CD8-positive, alpha-beta memory T cell (primary cell): ENCODE measurements at places on chromosomes 5 and 9.

- DNase-seq, result no peak
Observed at GRCh38 chr9:92055624-92056023, 59.6 kb downstream of the SPTLC1 start.

- no peak for DNase-seq
Observed at GRCh38 chr9:27383524-27383923, 86.6 kb upstream of the EQTN start.

DNA sequence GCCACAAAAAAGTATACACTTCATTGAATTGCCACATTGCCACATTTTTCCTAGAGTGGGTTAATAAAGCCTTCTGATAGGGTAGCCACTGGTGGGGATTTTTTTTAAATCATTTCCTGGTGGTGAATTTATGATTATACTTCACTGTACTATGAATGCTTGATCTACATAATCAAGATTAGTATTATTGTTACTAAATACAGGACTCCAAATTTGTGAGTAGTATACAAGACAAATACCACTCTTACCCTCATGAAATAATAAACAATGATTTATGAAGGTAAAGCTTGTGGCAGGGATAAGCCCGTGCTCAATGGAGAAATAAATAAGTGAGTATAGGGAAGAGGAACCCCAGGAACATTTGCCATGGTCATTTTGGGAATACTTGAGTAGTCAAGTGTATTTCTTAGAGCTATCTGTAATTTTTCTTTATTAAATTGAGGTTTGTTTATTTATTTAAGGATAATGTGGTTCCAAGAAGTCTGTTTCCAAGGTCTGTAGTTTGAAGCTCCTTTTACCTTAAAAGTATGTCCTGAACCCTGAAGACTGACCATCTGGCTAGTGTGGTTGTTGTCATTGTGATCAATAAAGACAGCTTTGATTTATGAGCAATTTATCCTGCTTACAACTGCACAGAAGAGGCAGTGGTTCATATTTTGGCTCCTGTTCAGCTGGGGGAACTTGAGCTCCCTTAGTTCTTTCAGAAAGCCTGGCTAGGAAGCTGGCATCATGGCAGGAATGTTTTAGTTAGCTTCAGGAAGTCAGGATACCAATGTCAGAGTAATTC is 118.6 kb downstream of the ZSWIM6 start:
- DNase-seq, result no peak

DNA sequence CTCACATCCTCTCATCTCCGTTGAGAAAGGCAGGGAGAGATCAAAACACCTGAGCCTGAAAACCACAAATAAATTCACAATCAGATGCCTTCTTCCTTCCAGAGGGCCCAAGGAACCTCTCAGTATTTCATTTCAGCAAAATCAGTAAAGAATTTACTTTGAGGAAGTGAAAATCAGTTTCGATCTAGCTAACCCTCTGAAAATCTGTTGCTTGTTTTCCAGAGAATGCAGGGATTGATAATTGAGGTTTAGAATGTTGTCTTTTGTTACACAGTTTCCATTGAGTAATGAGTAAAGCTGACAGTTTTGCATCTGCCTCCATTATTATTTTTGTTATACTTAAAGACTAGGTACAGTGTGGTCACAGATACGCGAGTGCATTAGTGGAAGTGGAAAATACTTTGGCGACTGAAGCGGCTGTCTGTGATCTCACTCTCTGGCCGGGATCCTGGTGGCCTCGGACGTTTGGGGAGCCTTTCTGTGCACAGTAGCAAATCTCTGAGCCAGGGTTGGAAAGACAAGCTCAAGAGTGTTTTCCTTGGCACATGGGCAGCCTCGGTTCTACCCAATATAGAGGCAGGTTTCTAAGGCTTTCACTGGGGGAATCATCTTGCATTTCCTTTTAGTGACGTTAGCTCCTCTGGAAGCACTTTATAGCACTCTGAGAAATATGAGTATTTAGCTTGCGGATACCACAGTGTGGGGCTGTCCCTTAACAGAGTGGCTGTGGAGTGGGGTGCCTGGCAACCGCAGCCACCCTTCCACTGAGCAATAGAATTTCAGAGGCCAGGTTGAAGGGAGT is 32.2 kb upstream of the ANGPTL2 start:
- no peak for DNase-seq

DNA sequence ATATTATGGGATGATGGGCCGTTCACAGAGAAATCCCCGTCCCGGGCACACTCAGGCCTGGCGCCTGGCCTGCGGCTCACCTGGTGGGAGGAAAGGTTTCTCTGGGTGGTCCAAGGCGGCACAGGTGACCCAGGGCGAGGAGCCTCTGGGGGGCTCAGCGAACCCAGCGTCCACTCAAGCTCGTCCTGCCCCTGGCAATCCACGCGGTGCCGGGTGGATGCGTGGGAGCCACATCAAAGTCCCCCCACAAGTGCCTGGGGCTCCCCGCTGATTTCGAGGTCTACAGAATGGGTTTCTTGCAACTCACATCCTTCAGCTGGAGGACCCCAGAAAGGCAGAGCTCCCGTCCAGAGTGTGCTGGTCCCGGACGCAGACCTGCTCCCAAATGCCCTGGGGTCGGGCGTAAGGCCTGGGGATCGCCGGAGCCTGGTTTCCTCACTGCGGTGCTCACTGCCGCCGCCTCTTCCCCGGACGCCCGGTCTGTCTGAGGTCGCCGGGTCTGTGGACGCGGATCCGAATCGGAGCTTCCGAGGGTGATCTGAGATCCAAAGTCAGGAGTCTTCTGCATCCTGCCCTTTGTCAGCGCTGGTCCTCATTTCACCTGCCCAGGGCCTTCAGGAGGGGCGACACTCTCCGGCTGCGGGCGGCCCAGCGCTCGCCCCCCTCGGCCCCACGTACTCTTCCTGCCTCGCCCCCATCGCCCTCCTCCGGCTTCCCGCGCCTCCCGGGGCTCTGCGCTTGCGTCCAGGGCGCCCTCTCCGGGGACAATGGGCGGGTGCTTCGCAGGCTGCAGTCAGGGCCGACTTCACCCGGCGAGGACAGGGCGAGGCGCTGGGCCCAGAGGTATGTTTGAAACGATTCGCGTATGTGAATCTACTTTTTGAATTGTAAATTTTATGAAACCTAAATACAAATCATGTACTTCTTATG is 20.0 kb upstream of the RUFY1 start:
- DNase-seq, result peak; percentile 49

GRCh38 chr9:108259917-108260675 is 595.7 kb downstream of the ACTL7B start:
- no peak for DNase-seq

GRCh38 chr9:104173067-104173466 is 79.0 kb downstream of the SMC2 start:
- no peak for DNase-seq

- DNase-seq, result no peak
Observed at GRCh38 chr5:91403438-91403837, 20.3 kb upstream of the ARRDC3 start.

- DNase-seq, result no peak
Observed at GRCh38 chr5:196350-196749, 5.1 kb downstream of the LRRC14B start.

DNA sequence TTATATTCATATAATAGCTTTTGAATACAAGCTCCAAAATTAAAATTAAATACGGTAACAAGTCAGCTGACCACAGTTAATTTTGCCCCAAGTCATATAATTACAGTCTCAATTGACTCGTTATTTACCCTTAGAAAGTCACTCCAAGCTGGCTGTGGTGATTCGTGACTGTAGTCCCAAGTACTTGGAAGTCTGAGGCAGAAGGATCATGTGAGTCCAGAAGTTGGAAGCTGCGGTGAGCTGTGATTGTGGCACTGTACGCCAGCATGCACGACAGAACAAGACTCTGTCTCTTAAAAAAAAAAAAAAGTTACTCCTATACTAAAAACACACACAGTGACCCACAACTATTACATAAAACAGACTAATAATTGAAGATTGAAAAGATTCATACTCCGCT is 31.6 kb upstream of the DTWD2 start:
- no peak for DNase-seq

GRCh38 chr5:128083811-128084227 is 253 bp downstream of the SLC12A2 start:
- DNase-seq, result no peak

GRCh38 chr9:32004431-32005076 is 379.9 kb upstream of the ACO1 start:
- DNase-seq, result no peak

DNA sequence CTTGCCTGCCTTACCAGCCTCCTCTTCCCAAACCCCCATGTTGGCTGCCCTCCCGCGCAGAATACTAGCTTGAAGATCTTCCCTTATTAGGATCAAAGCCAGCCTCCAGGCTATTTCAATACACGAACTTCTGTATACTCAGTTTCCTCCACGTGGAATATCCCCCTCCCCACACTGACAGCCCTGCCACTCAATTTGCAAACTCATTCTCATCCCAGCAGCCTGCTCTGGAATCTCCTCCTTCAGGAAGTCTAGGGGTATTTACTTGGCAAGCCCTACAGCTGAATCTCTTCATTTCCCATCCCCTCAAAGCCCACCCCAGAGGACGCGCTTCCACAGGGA is 157.0 kb upstream of the SMIM23 start:
- no peak for DNase-seq

DNA sequence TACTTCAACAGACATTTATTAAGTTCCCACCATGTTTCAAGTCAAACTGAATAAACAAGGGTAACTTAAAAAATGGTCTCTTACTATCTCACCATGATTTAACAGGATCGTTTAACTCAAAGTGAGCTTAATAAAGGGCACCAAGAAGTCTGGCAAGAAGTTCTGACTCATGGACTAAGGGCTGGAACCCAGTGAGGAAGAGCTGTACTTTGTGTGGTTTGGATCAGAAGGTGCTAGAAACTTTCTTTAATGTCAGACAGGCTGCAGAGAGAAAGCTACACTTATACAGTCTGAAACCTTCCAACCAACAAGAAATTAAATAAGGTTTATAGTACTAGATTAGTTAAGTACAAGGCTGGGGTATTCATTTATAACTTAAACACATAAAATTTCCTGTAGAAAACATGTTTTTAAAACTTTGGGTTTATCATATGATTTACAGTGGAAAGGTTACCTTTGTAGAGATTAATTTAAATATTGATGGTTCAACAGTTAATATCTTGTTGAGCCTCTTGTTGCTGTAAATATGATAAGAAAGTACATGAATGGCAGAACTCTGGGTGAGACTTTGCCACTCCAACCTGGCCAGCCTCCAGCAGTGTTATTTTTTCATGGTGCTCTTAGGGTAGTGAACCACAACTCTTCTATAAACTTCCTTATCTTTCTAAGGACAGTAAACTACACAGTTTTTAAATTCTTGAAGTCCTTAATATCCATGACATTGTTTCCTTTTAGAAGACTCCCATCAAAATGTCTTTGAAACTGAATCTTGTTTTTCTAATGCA is 162.8 kb downstream of the MAN2A1 start:
- DNase-seq, result peak; percentile 11

DNA sequence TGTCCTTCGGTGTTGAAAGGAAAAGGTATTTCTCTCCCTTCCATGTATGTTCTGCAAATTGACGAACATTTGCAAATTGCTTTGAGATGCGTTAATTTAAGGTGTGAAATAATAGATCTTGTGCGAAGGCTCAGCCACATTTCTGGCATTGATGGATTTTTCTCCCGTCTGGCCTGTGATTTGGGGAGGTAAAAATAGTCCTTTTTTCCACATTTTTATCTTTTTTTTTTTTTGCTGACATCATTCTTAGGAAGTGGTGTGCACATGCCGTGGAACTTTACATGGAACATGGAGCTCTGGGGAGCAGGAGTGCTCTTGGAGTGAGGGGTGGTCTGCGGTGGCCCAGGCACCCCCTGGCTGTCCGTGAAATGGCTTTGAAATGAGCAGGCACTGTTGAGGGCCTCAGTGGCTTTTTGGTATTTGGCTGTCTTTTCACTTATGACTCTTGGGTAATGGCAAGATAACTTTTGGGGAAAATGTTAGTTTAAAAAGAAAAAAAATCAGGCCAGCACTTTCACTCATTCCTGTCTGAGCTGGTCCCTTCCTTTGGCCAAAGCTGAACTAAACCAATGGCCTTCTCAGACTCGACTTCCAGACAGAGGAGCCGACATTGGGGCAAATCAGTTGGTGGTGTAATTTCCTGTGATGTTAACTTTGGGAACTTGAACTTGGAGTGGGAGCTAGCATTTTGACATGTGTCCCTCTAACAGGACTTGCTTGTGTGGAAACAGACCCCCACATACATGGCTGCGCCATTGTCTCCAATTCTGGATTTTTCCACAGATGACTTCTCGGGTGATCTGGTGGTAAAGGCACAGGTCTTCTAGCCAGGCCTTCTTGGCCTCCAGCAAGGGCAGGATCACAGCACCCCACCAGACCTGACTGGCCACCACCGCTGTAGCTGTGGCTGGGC is 4.2 kb downstream of the NEK6 start:
- DNase-seq, result no peak

- no peak for DNase-seq
Observed at GRCh38 chr5:138339464-138339863, 1.4 kb downstream of the FAM53C start.

DNA sequence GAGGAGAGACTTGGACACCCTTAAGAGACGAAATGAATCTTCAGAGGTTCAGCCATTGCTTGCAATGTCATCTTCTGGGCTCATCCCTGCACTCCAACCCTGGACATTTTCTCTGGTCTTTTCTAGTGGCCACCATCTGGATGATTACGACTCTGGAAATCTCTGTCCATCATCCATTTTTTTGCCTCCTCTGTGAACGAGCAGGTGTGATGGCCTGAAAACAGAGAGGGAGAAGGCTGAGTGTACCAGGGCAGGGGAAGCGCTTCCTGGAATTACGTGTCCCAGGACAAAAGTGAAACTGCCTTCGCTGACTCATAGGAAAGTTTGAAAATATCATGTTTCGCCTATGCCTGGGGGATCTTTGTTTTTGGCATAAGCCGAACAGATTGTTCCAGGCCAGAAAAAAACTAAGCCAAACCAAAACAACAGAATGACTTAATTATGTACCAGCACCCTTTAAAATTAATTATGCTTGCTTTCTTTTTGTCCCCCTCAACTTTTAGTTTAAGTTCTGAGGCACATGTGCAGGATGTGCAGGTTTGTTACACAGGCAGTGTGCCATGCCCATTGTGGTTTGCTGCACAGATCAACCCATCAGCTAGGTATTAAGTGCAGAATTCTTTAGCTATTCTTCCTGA is 31.9 kb downstream of the ANKRD33B start:
- DNase-seq, result no peak

GRCh38 chr9:37289631-37290030 is 132.9 kb upstream of the GRHPR start:
- no peak for DNase-seq

DNA sequence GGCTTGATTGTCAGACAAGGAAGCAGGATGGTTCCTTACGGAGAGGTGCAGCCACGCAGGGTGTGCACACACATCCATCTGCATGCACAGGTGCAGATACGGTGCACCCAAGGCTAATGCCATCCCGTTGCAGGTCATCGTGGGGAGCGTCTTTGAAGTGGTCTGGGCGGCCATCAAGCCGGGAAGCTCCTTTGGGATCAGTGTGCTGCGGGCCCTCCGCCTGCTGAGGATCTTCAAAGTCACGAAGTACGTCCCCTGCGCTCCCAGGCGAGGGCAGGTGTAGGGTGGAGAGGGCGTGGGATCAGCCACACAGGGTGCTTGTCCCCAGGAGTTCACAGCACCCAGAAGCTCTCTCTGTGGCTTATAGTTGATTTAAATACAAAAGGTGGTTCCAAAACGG is 106.4 kb downstream of the CACNA1B start:
- no peak for DNase-seq
